NCI-H2081 treated with DMSO at 0.1 percent for 48 hours (cell line): ENCODE measurements at places on chromosomes 13 and 19.

DNA sequence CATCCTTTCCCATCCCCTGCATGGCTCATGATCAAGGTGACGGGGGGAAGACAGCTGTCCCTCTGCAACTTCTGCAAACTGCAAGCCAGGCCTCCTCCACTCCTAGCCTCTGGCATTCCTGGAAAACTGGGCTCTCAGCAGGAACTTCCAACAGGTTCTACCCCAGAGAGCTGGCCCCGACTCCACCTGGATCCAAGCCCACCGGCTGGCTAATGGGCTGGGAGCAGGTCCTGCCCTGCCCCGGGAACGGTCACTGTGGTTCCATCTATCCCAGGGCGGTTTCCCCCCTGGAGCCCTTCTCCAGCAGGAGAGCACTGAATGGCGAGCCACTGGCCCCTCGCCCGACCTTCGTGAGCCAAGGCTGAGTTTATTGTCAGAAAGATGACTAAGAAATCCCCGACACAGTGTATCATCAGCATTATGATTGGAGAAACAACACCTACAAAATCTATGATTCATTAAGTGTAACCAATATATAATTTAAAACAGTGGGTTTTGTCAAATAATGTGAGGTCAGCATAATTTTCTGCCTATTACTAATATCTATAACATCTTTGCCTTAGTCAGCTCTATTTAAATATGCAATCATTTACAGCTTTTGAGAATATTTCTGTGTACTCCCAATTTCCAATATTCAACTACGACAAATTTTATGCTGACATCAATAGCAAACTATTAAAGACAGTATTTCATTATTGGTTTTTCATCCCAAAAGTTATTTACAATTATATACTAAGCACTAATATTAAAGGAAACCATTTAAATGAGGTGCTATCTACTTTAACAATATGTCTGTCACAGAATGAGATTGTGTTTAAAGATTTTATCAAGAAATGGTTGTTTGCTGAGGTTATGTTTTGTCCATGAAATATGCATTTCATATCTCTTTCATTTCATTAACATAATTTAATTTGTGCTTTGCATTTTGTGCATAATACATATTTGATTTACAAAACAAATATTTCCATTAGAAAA, 133.0 kb downstream of the URI1 start:
- no peak for DNase-seq

DNA sequence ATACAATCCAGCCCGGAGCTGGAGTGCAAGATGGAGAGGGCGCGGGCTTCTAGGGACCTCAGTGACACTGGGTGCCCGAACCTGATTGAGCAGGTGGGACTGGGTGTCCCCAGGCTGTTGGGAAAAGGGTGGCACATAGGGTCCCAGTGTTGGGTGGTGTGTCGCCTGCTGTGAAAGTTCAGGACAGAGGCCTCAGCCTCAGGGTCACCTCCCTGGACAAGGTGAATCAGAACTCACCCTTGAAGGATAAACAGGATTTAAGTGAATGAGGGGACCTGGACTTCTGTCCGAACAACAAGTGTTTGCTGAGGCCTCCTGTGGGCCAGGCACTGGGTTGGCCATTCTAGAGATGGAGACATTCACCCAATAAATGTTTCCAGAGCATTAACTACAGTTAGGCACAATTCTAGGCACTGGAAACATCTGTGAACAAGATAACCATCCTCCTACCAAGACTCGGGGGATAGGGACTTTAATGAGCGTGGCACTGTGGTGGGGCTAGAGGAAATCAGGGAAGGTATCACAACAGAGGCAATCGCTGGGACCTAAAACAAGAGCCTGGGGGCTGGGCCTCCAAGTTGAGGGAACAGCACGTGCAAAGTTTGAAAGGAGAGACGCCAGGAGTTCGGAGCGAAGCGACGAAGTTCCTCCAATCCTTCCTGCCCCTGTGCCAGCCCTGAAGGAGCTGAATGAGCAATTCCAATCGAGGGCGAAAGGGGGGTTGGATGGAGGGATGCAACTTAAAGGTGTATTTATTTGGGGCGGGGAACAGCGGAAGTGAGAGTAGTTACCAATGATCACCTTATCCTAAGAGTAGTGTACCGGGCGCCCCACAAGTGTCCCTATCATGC, 921 bp upstream of the POLD1 start:
- DNase-seq: no peak

- no peak for DNase-seq
These were observed 877 bp upstream of the NLRP11 start for GRCh38 chr19:55832676-55833075.

DNA sequence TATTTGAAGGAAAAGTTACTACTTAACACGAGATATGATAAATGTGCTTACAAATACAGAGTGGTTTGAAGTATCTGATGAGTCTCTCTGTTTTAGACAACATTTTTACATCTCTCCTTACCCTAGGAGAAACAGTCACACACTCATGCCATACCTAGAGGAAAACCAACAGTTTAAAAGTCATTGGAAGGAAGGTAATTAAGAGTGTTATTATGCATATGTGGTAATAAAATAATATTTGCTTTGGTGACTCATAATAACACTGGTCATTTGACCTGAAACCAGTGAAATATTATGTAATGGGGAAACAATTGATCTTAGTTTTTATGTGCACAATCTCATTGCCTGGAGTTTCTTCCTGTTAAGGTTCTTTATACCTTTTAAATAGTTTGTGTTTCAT, 136.9 kb upstream of the SOX21 start:
- DNase-seq: no peak

DNA sequence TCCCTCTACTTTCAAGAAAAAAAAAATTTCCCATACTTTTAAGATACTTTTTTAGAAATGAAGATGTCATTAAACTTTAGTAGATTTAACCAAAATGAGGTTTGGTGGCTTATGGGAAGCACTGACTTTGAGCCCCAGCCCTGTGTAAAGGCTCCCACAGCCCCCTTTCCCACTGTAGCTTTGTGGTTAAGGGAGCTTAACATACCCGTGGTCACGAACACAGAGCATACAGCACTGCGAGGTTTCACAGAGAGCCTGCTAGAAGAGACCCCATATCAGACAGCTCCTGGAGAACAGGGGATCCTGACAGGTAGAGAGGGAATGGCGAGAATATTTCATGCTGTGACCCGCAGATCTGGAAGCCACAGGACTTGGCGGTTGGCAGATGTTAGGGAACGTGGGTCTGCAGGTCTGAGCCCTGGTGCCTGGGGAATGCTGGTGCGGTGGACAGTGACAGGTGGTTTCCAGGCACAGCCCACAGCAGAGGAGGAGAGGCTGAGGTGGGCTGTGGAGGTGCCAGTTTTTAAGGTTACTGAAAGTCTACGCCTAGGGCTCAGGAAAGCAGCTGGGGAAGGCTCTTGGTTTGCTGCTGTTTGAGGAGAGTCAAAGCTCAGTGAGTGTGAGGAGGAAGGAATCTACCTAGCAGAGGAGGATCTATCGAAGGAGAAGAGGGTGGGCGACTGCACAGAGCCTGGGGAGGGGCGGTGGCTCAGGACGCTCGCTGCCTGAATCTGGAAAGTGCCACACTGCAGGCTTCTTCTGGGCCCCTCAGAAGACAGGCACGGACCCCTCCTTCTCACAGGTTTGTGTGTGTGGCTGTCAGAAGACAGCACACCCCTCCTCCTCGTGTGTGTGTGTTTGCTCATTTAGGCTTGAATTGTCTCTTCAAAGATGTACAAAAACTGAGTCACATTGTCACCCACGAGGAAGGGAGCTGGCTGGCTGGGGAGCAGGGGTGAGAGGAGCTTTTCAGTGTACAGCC, 49.9 kb downstream of the SLC7A9 start:
- DNase-seq: no peak

DNA sequence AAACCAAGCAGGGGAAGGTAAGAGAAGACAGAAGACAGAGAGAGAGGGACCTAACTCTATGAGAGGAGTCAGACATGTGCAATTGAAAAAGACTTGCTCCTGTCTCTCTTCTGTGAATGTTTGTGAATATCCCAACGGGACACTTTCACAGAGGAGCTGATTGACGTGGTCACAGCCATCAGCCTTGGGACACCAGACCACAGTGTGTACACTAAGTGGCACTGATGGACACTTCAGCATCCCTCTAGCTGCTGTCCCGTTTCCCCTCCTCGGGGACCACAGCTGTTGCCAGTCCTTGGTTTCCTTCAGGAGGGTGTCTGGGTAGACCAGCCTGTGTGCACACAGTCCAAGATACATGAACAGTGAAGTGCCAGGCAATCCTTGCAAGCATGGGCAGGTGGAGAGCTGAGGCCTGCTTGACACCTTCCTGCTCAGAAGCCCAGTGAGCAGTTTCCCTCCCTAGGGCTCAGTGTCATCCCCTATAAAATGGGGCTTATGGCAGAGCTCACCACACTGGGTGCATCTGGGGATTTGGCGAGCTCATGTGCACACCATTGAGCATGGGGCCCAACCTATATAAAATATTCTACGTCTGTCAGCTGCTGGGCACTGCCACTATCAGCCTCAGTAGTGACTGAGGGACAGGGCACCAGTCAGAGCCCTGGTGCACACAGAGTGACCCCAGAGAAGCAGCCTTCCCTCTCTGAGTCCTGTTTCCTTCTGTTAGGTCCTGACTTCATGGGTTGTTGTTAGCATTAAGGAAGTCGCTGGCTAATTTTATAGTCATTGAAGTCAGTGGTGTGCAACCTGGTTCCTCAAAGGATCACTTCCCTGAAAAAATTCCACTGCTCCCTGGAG, 4.3 kb upstream of the USF2 start:
- DNase-seq: no peak

GRCh38 chr13:78410847-78411246, 192.5 kb downstream of the POU4F1 start:
- no peak for DNase-seq

GRCh38 chr13:101977475-101977874, 424.4 kb downstream of the FGF14 start:
- DNase-seq: no peak

GRCh38 chr13:81017513-81018152, 676.7 kb upstream of the SPRY2 start:
- DNase-seq: peak; percentile 37

- no peak for DNase-seq
These were observed 73.5 kb upstream of the C13orf46 start for GRCh38 chr13:114047358-114047881.

DNA sequence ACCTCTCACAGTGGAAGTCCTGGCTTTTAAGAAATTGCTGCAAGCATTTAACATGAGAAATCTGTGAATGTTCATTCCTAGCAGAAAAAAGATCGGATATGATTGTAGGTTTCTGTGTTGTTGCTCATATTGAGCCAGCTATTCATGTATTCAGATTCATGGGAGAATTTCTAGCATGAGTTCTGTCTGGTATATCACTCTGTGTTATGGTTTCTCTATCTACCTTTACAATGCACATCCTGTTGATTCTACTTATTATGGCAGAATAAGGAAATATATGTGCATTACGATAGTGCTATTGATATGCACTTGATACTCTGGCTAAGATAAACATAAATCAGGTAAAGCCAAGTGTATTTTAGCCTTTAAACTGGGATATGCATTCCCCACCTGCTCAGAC, 138.2 kb downstream of the KCNRG start:
- no peak for DNase-seq

DNA sequence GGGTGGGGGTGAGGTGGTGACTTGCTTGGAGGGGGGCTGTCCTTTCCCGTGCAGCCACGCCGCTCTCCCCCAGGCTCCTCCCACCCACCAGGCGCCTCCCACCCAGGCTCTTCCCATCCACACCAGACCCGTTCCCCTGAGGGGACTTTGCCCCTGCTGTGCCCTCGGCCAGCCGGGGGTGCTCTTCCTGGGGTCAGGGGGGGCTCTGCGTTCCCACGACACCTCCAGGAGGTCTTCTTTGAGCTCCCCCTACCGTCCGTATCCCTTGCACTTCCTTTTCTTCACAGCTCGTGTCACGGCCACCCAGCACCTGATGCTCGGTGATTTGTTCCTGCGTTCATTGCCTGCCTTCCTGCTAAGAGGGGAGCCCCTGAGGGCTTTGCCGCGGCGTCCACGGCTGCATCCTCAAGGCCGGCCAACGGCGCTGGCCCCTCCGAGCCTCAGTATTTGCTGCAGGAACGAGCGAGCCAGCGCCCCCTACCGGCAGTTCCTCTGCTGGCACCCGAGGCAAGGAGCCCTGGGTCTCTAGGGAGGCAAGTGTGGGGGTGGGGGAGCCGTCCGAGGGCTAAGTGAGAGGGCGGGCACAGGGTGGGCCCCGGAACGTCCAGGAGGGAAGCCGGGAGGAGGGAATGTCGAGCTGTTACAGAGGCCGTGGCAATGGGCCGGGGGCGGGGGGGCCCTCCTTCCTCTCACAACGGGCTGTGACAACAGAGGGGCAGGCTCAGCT, 11.8 kb downstream of the LRRC4B start:
- DNase-seq: no peak

- DNase-seq: no peak
These were observed 730.7 kb downstream of the UQCRFS1 start for GRCh38 chr19:28482221-28482620.

GRCh38 chr13:66069570-66069969, 1160.6 kb downstream of the PCDH9 start:
- no peak for DNase-seq

DNA sequence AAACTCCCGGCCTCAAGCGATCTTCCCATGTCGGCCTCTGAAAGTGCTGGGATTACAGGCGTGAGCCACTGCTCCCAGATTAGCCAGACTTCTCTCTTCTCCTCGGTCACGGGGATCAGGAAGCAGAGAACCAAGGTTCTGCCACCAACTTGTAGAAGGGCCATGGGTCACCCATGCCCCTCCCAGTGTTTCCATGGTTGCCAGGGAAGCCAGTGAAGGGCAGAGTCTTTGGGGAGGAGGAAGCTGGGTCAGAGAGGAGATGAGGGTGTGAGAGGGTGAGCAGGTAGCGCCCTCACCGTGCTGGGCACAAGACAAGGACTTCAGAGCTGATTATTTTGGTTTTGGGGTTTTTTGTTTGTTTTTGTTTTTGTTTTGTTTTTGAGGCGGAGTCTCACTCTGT, 77.1 kb downstream of the GNG7 start:
- no peak for DNase-seq

DNA sequence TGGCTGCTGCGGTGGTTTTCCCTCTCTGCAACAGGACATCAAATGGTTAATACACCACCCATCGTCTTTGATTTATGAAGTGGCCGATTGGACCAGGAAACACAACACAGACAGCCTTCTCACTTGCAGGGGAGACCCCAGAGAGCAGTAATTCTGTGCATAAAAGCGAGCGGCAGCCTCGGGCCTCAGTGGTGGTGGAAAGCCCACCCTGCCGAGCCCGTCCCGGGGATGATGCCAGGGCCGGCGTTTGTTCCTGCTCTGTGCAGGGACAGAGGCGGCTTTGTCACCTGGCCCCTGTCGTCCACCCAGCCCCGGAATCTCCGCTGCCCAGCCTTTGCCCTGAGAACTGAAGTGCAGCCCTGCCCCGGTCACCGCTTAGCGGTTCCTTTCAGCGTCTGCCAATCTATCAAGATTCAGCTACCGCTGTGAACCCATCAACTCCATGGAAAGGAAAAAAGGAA, 184.4 kb downstream of the TSHZ3 start:
- no peak for DNase-seq

- DNase-seq: no peak
These were observed 511.1 kb downstream of the IRS2 start for GRCh38 chr13:109275139-109275745.

- no peak for DNase-seq
These were observed 7.0 kb upstream of the ZNF554 start for GRCh38 chr19:2812414-2813234.

GRCh38 chr13:25085125-25085742, 10.7 kb upstream of the PABPC3 start:
- no peak for DNase-seq
